ENCODE measurements at places on chromosomes 2 and 18.
A peak's percentile ranks its signal among the peaks of the same experiment; 100 is the strongest.

DNA sequence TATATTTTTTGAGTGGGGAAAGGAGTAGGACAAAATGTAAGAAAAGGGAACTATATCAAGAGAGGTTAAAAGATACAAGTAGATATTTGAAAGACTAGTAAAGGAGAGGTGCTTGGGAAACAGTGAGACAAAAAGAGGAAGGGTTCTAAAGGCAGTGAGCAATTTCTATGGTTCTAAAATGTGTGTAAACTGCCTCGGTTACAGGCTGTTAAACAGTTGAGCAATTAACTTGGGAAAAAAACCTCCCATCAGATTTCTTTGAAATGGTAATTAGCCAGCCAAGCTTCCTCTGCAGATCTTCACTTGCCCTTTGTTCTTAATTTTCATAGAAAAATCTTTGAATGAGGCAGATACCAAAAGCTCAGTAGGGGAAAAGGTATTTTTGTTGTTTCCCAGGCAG lies 238.7 kb upstream of the KCNH7 start:
- DNase-seq = no peak

DNA sequence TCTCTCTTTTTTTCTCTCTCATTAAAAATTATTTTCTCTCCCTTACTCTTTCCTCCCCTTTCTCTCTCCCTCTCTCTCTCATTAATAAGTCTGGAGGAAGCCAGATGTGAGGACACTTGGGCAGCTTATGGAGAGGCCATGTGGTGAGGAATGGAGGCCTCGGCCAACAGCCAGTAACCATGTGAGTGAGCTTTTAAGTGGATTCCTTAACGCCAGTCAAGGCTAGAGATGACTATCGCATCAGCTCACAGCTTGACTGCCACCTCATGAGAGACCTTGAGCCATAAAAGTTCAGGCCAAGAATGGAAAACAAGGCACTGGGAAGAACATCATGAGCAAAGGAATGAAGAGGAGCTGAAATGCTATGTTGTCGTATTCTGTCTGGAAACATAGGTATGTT lies 39.1 kb downstream of the ETAA1 start:
- DNase-seq = no peak

DNA sequence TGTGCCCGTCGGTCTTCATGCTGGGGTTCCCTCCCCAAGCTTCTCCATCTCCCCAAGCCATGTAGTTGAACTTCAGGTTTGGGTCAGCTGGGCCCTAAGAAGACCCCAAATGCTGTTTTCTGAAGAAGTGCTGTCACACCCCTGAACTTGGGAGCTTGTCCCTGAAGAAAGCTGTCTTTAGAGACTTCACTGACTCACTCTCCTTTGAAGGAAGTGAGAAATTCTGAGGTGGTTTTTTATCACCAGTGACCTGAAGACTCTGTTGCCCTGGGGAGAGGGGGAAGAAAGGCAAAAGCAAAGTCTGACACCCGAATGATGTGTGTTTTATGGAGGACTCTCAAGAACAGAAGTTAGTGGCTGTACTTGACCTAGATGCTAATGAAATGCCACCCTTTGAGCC lies 83.6 kb upstream of the BCL2L11 start:
- DNase-seq = no peak

GRCh38 chr2:70523996-70524965 lies 29.3 kb downstream of the TGFA start:
- peak; percentile 9 for DNase-seq

GRCh38 chr2:220628252-220628651 lies 943.9 kb downstream of the EPHA4 start:
- DNase-seq = no peak

- no peak for DNase-seq
These were observed 104.4 kb downstream of the PTH2R start for GRCh38 chr2:208511016-208511415.

- no peak for DNase-seq
These were observed 58.2 kb downstream of the FSIP2 start for GRCh38 chr2:185796758-185797157.

DNA sequence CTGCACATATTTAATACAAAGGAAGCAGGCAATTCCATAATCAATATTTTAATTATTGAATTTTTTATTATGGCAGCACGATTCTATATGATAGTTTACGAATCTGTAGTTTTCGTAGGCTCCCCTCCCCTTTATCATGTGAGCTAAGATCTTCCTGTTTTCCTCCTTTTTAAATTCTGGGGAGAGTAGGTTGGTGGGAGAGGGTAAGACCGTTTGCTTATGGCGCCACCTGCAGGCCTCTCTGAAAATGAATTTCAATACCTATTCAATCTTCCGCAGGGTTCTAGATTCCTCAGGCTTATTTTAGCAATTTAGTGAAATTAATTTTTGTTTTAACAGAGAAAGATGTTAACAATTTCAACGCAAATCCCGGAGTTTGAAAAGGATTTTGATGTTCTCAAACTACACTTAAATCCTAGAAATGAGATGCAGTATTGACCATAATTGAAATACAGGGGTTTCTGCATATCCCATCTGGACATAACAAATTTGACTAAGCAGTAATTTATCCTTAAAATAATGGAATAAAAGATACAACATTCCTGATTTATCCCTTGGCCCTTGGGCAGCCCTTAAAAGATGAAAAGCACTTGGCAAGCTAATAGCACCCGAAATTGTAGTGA lies 12.8 kb upstream of the GBX2 start:
- no peak for DNase-seq

- no peak for DNase-seq
These were observed 127.5 kb downstream of the GLI2 start for GRCh38 chr2:120863146-120863545.

DNA sequence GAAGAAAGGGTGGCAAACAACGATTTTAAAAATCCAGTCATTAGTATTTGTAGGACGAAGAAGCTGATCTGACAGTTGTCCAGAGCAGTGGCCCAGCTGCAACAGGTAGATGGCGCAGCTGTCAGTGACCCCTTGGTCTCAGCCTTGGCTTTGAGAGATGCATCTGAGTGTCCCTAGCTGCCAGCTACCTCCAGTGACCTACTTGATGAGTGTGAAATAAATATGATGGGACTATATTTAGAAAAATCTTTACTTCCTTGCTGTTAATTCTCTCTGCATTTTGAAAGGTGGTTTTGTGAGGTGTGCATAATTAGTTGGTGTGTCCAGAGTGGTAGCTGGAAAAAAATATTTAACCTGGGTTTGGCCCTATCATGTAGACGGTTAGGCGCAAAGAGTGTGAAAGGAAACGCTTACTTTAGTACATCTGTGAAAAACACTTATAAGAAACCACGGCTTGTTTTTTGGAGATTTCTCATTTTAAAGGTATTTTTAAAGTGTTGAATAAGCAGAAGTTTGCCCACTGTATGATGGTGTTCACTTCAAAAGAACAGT lies 963 bp downstream of the INPP1 start:
- no peak for DNase-seq

DNA sequence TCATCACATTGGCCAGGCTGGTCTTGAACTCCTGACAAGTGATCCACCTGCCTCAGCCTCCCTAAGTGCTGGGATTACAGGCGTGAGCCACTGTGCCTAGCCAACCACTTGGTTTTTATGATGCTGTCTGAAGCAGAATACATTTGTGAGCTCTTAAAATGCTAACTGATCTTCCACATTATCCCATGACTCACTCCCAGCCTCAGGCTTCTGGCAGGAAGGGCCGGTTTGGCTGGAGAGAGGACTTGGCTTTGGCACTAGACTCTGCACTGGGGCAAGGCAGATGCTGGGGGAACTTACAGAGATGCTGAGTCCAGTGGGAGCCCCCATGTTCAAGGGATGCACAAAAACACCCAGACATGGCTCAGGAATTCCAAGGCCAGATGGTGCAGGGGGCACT lies 40.5 kb upstream of the SH3BP4 start:
- no peak for DNase-seq

DNA sequence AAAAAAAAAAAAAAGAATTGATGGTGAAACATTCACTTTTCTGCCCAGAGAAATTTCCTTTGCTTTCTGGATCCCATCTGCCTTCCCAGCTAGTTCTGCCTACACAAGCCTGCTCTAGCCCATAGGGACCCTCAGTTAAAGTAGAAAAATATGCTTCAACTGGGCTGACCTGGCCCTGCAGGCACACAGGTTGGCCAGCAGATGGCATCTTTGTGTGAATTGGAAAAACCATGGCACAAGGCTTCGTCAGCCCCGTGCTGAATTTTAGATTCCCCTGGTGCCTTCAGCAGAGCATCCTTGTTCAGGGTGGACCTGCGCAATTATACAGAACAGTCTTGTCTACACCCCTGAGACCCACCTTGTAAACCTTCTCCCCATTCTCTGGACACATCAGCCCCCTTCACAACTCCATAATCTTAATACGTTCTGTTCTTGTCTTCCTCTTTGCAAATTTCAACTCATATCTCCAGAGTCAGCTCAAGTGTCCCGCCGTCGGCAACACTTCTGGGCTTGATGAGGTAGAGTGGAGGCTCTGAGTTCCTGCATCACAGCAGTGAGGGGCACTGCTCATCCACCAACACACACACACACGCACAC lies 114.5 kb downstream of the INSIG2 start:
- DNase-seq = peak; percentile 22

Measured in activated effector memory CD4-positive, alpha-beta T cell treated with Interleukin-2 at 50 U/mL for 16 hours (primary cell).